Caudate nucleus (tissue), 63 donors: ENCODE measurements at places on chromosomes 7 and 10.

GRCh38 chr7:21568762-21569161, 25.9 kb downstream of the DNAH11 start:
- no peak for DNase-seq

DNA sequence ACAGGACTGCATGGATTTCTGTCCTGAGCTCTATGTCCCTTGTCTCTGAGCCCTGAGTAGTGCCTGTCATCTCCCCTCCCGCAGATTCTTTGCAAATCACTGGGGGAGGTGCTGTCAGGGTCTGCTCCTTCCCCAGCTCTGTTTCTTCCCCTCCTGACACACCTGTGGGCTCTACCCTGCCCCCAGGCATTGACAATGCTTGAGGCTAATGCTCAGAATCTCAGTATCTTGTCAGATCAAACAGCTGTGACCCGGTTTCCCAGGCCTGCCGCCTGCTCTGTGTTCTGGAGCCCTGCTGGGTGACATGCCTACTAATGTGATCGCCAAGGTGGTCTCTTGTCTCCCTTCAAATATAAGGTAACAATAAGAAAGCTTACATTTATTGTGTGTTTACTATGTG, 209.0 kb downstream of the POU6F2 start:
- DNase-seq = no peak

DNA sequence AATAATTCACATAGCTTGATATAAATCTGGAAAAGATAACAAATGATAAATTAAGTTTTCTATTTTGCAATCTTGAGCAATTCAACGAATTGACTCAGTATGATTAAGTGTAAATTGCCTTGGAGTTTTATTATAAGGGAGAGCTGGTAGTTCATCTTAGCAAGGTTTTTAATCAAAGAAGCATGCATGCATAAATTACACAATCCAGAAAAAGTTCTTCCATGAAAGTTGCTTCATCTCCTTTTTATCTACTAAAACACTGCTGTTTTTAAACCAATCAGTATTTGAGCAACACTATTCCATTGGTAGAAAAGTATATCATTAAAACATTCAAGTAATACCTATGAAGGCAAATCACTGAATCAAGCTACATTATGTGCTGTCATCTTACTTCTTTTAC, 47.6 kb downstream of the POT1 start:
- no peak for DNase-seq

DNA sequence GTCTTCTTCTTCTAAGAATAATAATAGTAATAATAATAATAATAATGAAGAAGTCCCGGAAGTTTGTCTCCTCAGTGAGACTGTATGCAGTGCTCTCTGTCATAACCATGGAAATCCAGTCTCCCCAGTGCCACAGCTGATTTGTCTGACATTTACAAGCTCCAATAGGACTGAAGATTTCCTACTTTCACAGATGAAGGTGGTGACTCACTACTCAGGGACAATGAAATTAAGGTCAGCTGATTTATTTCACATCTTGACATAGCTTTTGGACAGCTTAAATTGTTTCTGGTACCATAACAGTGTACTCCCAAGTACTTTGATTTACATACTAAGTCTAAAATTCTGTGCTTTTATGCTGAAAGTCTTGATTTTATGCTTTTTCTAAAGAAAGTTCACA, 6.9 kb downstream of the CELF2 start:
- no peak for DNase-seq

DNA sequence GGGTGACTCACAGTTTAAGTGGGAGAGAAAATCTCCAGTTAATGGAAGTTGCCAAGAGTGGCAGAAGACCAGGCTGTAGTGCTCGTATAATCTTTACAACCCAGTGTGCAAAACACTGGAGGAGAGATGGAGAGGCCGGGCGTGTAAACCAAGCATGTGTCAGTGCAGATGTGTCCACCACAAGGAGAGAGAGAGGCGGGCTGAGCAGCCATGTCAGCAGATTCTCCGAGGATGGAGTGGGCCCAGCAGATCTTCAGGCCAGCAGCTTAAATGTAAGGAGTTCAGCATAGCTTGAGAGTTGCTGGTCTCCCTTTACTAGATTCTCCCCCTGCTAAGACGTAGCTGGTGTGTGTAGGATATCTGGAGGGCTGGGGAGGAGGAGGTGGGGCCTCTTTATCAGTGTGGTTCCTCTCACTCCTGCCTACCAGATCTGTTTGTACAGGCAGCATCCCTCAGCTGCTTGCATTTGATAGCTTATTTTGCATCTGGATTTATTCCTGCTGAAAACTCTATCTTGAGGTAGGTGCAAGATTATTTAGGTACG, 13.7 kb downstream of the BPGM start:
- DNase-seq = no peak

DNA sequence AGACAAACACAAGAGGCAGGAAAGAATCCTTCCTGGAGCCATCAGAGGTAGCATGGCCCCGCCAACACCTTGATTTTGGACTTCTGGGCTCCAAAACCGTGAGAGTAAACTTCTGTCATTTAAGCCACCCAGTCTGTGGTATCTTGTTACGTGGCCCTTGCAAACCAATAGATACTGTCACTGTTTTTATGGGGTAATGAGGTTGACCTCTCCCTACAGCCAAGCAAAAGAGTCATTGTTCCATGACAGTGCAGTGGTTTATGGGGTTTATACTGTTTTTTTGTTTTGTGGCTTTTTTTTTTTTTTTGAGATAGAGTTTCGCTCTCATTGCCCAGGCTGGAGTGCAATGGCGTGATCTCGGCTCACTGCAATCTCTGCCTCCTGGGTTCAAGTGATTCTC, 32.8 kb downstream of the KIAA1549 start:
- no peak for DNase-seq

DNA sequence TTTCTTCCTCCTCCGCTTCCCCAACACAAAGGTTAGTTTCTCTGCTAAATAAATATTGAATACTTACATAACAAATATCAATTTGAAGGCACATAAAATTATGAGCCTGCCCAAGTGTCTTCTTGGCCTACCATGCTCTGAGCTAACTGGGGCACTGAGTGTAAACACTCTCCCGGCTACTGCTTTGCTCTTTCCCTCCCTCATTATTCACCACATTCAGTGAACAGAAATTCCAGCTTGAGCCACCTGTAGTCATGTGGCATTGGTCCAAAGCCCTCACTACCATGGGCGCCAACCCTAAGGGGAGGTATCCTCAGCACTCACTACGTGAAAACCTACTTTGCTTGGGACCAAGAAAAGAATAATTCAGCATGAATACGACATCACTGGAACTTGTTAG, 409.0 kb downstream of the KCNMA1 start:
- no peak for DNase-seq

- no peak for DNase-seq
Measured at GRCh38 chr7:131057015-131057793, 270.5 kb upstream of the MKLN1 start.

- no peak for DNase-seq
Measured at GRCh38 chr10:58044072-58044471, 223.6 kb downstream of the IPMK start.

- no peak for DNase-seq
Measured at GRCh38 chr7:145848691-145849090, 267.9 kb upstream of the CNTNAP2 start.

GRCh38 chr7:28958235-28958979, at the start of gene TRIL:
TSS of gene TRIL (minus strand) at chr7:28958330. CDS start at chr7:28958046, 284 bp downstream.
- peak; percentile 50 for DNase-seq

DNA sequence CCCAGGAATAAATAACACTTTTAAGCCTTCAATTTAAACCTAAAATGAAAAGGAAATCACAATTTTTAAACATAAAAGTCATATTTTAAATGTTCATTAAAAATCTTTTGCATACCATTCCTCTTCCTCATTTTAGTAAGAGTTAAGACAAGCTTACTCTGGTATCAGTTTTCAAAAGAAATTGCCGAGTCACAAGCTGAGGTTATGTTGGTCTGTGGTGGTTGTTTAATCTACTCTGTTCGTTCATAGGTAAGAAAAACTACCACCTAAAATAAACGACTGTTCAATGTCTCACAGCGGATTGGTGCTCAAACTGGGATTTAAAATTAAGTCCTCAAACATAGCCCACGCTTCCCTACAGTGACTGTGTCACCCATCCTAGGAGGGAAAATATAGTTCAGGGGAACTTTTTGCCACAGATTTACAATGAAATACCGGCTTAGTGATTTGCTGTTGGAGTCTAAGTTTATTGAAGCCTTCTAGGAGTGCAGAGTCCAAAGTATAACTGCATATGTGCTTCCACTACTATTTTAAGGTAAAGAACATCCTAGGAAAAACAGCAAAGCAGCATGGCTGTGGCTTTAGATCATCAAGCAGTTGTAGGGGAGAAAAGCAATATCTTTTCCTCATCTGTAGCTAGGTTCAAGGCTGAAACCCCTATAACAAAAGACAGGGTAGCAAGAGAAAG, 61.1 kb downstream of the GNAT3 start:
- DNase-seq = no peak

GRCh38 chr7:134925766-134926165, 60.5 kb upstream of the AGBL3 start:
- DNase-seq = no peak

GRCh38 chr7:3937605-3938004, 636.6 kb downstream of the SDK1 start:
- no peak for DNase-seq
